Esophagus muscularis mucosa (tissue), 4 donors: ENCODE measurements at places on chromosomes 11 and 22. TPM values are rescaled to one million over a fixed set of nuclear protein-coding genes. Genes with fewer than 3 reads are reported as not detected.

DNA sequence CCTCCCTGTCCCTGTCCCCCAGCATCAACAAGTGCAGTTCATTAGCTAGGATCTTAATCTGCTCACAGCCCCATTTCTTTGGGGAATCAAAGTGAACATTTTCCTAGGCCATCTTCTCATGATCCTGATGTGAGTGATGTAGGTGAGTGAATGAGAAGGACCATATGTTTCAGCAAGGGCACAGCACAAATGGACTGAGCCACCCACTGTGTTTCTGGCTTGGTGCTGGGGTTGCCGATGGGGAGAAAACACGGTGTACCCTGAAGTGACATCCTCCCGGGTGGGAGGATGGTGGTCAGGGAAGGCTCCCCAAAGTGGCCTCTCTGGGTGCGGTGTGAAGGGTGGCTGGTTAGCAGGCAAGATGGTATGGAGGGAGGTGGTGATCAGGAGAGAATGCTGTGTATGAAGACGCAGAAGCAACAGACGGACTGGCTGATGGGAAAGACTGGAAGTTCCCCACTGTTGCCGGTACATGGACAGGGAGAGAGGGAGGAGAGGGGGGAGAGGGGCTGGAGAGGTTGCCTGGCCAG lies 72.2 kb downstream of the JAM3 start:
- no peak for DNase-seq

The CREB3L1 gene
- 2.5 TPM for total RNA-seq

- no peak for DNase-seq
Observed at GRCh38 chr11:121488641-121489040, 35.9 kb upstream of the SORL1-AS1 start.

The TECTA gene
- 1.2 TPM for total RNA-seq

DNA sequence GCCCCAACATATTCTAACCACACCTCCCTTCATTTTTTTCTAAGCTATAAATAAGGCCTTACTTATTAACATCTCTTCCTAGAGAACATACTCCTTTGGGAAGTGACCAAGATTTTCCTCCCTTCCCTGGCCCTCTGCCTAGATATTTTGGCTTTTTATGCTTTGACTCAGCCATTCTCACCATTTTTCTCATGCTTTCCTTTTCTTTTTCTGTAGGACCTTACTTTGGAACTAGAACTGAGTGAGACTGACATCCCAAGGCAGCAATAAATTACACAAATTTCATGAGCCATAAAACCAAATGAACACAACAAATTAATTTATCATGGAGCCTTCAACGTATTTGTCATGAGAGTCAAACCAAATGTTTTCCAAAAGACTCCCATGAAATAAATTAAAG lies 142.7 kb upstream of the CTSC start:
- no peak for DNase-seq

DNA sequence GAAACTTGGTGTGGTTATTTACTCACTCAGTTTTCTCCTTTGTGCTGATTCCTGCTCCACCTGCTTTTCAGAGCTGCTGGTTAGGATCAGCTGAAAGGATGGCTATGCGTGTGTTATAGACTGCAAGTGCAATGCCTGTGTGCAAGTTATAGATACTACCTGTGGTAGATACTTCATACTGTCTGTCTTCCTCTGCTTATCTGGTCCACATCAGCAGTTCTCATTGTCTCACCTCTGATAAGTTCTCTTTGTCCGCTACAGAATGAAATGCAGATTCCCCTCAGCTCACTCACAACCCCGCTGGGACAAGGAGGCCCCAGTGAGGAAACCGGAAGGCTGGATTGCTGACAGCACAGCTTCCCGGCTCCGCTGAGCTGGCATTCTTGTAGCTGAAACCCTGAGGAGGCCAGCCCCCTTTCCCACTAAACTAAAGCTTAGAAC lies 37.5 kb upstream of the LYVE1 start:
- DNase-seq: peak; percentile 92

DNA sequence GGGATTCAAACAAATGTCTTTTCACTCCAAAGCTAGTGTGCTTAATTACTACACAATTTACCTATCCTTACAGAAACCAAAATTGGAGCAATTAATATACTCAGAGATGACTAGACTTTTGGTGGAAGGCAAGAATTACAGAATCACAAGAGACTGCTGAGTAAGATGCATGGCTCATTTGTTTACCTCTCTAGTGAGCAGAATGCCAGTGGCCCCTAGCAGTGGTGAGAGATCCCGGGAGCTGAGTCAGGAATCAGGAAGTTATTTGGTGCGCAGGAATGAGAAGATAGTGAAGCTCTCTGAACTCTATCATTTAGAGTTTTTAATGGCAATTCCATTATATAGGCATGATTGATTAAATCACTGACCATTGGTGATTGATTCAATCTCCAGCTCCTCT lies 188.9 kb upstream of the SESN3 start:
- DNase-seq: no peak

DNA sequence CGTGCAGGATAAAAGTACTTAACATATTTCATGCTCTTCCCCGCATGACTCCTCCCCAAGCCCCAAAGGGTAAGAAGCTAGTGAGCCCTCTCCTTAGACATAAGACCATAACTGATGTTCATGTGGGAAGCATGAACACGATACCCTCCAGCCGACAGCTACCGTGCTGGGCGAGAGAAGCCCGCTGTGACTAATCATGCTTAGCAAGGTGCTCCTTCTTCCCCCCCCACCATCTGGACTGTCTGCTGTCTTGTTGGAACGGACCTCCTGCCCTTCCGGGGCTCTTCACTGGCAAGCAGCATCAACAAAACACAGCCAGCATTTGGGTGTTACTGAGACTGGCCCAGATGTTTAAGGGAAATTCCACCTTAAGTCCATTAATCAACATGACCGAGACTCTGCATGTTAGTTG lies 200.6 kb downstream of the DBX1 start:
- DNase-seq: no peak

The CRACR2B gene
- 6.6 TPM for total RNA-seq

DNA sequence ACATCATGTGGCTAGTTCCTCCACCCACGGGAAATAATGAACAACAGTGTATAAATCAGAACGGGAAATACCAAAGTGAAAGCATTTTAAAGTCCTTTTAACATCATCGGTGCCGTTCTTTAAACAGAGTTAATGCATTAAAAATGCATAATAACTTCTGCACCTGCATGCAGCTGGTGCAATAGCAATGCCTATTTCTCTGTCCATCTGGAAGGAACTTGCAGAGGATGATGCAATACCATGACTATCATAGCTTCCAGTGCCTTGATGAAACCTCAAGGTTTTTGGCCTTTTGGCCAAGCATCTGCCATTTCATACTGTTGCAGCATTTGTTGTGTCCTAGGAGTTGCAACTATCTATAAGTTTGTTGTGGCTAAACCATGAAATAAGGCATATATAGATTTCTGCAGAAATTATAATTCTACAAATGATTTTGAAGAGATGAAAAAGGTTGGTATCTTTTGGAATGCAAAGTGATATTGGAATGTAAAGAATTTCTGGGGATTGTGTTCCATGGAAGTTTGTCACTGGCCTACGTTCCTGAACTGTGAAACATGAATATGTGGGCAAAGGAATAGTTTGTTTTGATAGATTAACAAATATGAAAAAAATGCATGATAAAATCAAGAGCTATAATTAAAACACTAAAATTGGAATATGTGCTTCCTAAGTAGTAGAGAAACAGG lies 9.8 kb upstream of the EIF3F start:
- DNase-seq: no peak

The RHBDD3 gene
- 23.0 TPM for total RNA-seq

The SLC29A2 gene
- 3.6 TPM for total RNA-seq
